ENCODE measurements at places on chromosomes 13 and 19.

DNA sequence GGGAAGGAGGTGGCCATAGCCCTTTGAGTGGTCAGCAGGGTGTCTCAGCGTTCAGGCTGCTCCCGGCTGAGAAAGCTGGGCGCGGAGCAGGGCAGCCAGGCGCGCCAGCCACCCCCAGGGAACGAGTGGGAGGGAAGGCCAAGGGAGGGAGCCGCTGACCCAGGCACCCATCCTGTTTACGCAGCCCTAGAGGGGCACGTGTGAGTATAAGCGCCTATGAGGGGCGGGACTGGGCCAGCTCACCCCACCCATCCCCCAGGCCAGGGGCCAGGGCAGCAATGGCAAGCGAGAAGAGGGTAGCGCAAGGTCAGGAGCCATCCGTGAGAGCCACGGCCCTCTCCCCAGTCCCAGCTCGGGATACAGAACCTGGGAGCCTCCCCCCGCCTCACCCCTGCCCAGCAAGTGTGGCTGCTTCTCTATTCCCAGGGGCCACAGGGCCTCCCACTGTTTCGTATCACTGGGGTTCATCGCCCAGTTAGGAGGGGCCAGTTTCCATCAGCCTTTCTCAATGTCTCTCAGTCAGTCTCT, 897 bp upstream of the DMKN start:
- no peak for DNase-seq

GRCh38 chr13:41587490-41587889, 130.1 kb downstream of the RGCC start:
- no peak for DNase-seq

DNA sequence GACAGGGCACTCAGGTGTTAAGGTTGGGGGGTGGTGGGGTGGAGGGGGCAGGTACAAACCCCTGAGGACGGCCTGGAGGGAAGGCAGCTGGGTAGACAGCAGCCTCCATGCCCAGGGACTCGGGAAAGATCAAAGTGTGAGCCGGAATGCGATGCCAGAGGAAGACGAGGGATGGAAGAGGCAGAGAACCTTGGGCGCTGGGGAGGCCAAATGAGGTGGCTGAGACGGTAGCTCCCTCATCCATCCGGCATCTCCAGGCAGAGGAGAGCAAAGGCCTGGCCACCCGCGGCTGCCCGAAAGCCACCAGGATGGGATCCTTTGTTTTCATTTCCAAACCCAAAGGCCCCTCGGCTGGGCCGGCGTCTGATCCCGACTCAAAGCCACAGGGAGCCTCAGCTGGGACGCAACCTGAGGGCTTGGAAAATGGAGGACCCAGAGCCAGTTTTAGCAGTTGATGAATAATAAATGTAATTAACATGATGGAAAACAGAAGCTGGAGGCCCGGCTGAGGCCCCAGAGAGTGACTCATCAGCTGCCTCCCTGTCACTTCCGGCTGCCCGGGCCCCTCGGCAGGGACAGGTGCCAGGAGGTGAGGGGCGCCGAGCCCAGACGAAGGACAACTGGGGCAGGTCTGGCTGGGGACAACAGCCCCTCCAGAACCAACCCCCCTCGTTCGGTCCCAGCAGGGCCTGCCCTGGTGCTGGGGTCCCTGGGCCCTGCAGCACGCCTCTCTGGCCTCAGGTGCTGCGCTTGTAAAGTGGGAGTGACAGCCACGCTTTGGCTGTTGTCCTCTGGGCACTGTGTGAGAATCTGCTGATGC, 61.6 kb downstream of the CEBPG start:
- no peak for DNase-seq

DNA sequence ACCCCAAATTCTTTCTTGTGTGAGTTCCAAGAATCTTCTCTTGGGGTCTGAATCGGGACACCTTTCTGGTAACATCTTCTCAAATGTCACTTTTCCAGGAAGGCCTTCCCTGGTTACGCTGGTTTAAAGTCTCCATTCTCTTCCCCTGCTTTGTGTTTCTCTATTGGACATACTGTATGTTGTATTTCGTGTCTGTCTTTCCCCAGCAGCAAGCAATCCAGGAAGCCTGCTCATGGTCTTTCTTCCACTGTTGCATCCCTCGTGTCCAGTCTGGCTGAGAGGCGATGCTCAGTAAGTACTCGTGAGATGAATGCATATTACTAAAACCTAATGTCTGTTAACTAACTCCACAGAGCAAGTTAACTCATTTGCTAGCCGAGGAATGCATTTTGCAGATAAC, 43.7 kb downstream of the RFXAP start:
- DNase-seq, result no peak

GRCh38 chr19:40147693-40148347, 43.4 kb upstream of the MAP3K10 start:
- DNase-seq, result no peak

DNA sequence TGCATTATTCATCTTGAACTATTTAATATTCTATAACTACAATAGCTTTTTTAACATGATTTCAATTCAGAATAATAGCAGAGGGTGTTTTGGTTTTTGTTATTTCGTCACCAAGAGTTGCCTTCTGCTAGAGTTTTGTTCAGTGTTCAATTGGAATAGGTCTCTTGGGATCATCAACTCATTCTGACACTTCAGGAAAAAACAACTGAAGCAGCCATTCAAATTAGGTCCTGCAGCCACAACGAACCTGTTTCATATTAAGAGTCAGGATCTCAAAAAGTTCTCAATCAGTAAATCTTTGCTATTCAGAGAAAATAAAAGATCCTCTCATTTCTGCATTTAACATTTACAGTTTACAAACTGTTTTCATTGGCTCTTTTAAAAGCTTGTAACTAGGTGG, 2.4 kb upstream of the CHAMP1 start:
- DNase-seq, result no peak

DNA sequence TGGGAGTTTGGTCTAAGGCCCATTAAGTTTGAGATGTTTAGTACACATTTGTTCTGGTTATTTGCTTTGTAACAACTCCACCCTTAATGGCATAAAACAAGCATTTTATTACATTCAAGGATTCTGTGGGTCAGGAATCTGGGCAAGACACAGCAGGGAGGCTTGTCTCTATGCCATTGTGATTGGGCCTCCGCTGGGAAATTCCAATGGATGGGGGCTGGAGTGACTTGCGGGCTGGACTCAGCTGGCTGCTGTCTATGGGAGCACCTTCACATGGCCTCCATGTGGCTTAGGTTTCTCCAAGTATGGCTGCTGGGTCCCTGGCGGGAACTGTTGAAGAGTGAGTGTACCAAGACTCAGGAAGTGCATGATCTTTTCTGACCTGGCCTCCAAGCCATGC, 159.0 kb downstream of the PAN3 start:
- DNase-seq, result no peak

- no peak for DNase-seq
Observed at GRCh38 chr19:4393947-4394590, 6.3 kb downstream of the SH3GL1 start.

DNA sequence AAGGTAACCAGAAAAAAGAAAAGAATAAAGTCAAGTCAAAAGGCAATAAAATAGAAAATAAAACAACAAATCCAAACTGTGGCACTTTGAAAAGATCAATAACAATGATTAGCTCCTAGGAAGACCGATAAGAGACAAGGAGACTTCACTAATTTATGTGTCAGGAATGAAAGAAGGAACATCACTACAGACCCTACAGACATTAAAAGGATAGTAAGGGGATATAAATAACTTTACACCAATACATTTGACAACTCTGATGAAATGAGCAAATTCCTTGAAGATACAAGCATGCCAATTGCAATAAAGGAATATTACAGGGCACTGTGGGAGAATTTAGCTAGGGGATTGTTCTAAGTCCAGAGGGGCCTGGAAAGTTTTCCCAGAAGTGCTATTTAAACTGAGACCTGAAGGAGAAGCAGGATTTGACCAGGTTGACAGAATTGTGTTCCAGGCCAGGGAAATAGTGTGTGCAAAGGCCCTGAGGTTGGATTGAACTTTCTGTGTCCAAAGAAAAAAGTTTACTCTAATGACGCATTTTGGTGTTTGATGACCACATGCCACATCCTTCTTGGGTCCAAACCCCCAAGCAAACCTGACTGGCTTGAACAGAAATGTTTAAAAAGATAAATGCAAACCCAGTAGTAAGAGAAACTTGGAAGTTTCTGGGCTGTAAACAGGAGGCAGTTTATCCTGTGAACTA, 1.6 kb upstream of the C19orf38 start:
- DNase-seq, result no peak

DNA sequence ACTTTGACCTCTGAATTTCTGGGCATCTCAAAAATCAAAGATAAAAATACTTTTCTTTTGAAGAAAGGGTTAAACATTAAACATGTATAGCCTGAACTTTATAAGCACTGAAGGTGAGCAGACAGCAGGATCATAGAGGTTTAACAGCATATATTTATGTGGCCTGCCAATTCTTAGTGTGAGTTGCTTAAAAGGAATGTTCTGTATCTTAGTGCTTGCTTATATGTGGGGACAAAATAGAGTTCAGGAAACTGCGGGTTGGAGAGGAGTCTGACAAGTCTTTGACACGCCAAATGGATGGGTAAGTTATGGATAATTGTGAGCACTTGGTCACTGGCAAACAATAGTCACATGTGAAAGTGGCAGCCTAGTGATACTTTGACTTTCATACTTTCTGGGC, 1419.4 kb upstream of the SPRY2 start:
- DNase-seq, result no peak

DNA sequence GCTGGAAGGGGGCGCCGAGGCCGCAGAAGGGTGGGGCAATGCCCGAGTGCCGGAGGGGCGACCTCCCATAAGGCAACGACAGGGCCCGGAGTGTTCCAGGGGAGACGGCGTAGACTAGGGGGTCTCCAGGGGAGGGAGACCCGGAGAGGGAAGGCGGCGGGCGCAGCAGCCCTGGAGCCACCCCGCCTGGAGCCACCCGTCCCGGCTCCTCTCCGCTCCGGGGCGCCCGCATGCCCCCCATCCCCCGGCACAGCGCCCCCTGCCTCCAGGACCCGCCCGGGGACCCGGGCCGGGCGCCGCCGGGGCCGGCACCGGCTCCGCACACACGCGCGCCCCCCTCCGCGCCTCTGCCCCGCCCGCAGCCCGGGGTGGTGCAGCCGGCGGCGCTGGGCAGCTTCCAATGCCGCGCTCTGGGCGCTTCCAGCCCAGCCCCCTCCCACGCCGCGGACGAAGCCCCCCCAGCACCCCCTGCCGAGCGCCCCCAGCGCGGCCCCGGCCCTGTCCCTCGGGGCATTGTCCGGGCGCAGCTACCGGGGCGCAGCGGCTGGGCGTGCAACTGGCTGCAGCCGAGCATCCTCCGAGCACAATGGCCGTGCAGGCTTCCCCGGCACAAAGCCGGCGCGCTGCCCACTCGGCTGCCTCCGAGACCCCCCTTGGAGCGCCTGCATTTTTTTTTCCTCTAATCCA, 519 bp downstream of the PTPRS start:
- DNase-seq, result no peak

DNA sequence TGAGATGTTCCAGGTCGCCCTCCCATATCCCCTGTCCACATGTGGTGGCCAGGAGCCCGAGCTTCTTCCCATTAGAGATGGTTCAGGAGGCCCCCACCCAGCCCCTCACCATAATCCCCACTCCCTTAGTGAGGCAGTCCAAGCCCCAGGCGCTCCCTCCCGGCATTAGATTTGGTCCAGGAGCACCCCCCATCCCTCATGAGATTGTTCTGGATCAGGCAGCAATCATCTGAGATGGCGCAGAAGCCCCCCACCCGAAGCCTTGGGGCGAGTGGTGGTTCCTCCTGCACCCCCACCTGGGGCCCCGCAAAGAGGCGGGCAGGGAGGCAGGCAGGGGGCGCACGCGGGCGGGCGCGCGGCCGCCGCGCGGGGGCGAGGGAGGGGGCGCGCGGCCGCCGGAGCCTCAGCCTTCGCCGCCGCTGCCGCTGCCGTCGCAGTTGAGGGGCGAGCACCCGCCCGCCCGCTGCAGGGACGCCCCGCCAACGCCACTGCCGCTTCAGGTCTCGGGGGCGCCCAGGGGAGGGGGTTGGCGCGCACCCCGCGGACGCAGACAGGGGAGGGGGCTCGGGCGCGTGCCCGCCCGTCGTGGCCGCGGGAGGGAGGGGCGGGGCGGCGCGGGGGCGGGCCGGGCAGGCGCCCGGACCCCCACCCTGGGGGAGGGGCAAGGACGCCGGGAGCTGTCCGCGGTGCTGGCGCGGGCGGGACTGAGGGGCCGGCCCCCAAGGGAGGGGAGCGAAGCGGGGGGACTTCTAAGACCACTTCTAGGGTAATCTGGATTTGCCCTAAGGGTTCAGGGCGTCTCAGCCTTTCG, 46.4 kb upstream of the SHKBP1 start:
- no peak for DNase-seq

GRCh38 chr19:52227196-52227940, 37.5 kb downstream of the PPP2R1A start:
- no peak for DNase-seq

- DNase-seq, result no peak
Observed at GRCh38 chr19:48418317-48419064, 25.0 kb downstream of the GRIN2D start.

- DNase-seq, result no peak
Observed at GRCh38 chr13:94914895-94915294, 202.6 kb upstream of the SOX21 start.

DNA sequence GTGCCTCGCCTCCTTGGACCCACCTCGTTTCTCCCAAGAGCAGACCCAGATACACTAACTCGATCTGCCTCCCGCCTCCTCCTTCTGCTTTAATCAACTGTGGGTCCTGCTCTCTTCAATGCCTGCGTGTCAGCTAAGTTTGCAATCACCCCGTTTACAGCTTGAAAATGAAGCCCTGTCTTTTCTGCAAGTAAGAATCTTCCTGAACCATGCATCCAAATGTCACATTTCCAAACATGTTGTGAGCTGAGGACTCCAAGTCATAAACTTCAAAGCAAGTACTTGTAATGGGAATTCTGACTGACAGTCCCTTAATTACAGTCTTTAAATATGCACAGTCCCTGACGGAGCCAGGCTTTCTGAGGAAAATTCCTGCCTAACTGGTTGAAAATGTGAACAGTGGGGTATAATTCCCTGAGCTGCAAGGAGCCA, 154.9 kb upstream of the UQCRFS1 start:
- no peak for DNase-seq

- DNase-seq, result no peak
Observed at GRCh38 chr13:90623318-90624011, 724.0 kb upstream of the MIR17HG start.

Measured in stimulated activated CD8-positive, alpha-beta memory T cell treated with anti-CD3 and anti-CD28 coated beads, Interleukin-4, amount 100 ng/mL, for 4 hours (primary cell).